ENCODE measurements at places on chromosomes 12 and 14. TPM values are rescaled to one million over a fixed set of nuclear protein-coding genes. Genes with fewer than 3 reads are reported as not detected.
A peak's percentile ranks its signal among the peaks of the same experiment; 100 is the strongest.

PPP1R1A gene
- total RNA-seq: 10.8 TPM

- no peak overlapping the region for H3K27ac ChIP-seq
- H3K4me1 ChIP-seq: peaks cover 32% of the 10 kb centered on the region
- no peak for DNase-seq
- H3K4me3 ChIP-seq: no peak overlapping the region
- no peaks in the 10 kb centered on the region for H3K27me3 ChIP-seq
Measured at GRCh38 chr12:120892265-120892664, 11.9 kb downstream of the SPPL3 start.

TMEM63C gene
- 27.0 TPM for total RNA-seq

ANKS1B gene
- 11.5 TPM for total RNA-seq

DNA sequence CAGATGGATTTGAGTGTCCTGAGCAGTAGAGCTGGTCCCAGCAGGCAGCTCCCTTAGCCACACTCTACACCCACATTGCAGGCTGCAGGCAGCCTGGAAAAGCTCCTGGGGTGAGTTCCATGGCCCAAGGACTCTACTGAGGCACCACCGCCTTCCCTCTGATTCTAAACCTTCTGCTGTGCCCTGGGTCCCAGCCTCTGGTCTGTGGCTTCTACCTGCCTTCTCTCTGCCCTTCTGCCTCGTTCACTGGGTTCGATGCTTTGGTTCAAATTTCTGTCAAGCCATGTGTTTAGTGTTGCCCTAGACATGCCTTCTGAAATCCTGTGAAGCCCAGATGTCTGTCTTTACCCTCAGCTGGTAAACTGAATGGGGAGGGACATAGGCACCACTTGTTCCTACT lies 1.5 kb upstream of the FGF6 start:
- H3K27me3 ChIP-seq: no peaks in the 10 kb centered on the region
- H3K27ac ChIP-seq: no peak overlapping the region
- no peak overlapping the region for H3K4me3 ChIP-seq
- H3K4me1 ChIP-seq: no peaks in the 10 kb centered on the region
- DNase-seq: no peak

GRCh38 chr12:107447336-107447735 lies 238.3 kb upstream of the PWP1 start:
- H3K27me3 ChIP-seq: no peaks in the 10 kb centered on the region
- no peaks in the 10 kb centered on the region for H3K36me3 ChIP-seq
- H3K4me1 ChIP-seq: no peaks in the 10 kb centered on the region
- no peak for DNase-seq

GRCh38 chr12:106329231-106329982 lies 26.9 kb downstream of the TCP11L2 start:
- H3K27me3 ChIP-seq: no peaks in the 10 kb centered on the region
- no peak overlapping the region for H3K4me3 ChIP-seq
- no peak for DNase-seq
- peaks cover 30% of the 10 kb centered on the region for H3K36me3 ChIP-seq
- H3K27ac ChIP-seq: peak overlapping the region; percentile 68

GRCh38 chr12:53625946-53626701 lies at the start of gene ATF7:
TSS of gene ATF7 (minus strand) at chr12:53626382. CDS start at chr12:53601000, 25,382 bp downstream.
- H3K4me1 ChIP-seq: peaks cover 49% of the 10 kb centered on the region
- H3K36me3 ChIP-seq: no peaks in the 10 kb centered on the region
- peak; percentile 99 for DNase-seq
- H3K4me3 ChIP-seq: peak within 1 kb of the TSS; percentile 78

GRCh38 chr12:51449580-51450246 lies 25.1 kb downstream of the SLC4A8 start:
- no peak overlapping the region for H3K4me3 ChIP-seq
- no peaks in the 10 kb centered on the region for H3K27me3 ChIP-seq
- no peak overlapping the region for H3K27ac ChIP-seq
- H3K4me1 ChIP-seq: no peaks in the 10 kb centered on the region

KIF26A gene
- total RNA-seq: 2.7 TPM

TAS2R43 gene
- total RNA-seq: 7.1 TPM

DNA sequence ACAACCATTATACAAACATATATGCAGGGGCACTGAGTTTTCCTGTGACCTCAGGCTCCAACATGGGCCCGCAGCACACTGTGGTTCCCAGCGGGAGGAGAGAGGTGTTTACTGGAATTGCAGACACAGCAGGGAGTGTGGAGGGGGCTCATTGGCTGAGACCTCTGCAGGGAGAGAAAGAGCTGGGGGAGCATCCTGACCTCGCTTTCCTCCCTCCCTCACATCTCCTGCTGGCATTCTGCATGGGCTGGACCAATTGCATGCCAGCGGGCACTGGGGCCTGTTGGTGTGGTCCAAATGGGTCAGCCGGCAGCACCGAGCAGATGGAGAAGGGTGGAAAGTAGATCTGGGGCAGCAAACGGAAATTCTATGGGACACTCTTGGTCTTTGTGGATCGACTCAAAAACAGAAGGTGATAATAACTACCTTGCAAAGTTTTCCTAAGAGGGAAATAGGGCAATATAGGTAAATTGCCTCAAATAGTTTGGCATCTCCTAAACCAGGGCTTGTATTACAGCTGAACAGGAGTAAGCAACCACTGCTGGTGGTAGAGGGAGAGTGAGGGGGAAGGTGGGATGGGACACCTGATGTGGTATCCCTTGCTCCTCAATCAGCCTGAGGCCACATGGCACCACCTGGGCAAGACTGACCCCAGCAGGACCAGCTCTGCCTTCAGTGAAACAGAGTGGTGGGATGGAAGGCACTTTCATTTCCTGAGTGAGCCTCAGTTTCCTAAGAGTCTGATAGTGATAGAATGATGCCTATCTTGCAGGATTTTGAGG lies 86.9 kb downstream of the NTF3 start:
- H3K4me1 ChIP-seq: no peaks in the 10 kb centered on the region
- H3K4me3 ChIP-seq: no peak overlapping the region
- H3K36me3 ChIP-seq: no peaks in the 10 kb centered on the region
- DNase-seq: no peak

GRCh38 chr12:93502802-93503623 lies 35.7 kb downstream of the MRPL42 start:
- H3K36me3 ChIP-seq: no peaks in the 10 kb centered on the region
- no peaks in the 10 kb centered on the region for H3K27me3 ChIP-seq
- DNase-seq: no peak
- H3K4me3 ChIP-seq: no peak overlapping the region

GRCh38 chr14:47919334-47919846 lies 244.0 kb upstream of the MDGA2 start:
- H3K36me3 ChIP-seq: no peaks in the 10 kb centered on the region
- H3K27ac ChIP-seq: no peak overlapping the region
- DNase-seq: no peak
- H3K27me3 ChIP-seq: no peaks in the 10 kb centered on the region
- H3K4me3 ChIP-seq: no peak overlapping the region
- no peaks in the 10 kb centered on the region for H3K4me1 ChIP-seq

SUSD6 gene
- total RNA-seq: 36.6 TPM

DNA sequence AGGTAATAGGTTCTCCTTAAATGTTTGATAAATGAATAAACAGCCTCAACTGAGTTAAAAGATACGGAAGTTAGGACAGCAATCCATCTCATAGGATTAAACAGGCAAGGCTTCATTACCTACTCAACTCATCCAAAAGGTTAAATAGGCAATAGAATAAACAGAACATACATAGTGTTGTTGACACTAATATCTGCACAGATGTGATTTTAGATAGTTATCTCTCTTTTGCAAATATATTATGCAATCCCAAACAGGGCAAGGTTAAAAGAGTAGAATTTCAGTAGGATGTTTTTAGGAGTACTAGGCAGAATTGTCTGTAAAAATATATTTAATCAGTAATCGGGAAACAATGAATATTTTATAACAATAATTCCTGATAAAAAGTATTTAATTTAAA lies 276.3 kb downstream of the CPNE8 start:
- H3K27me3 ChIP-seq: no peaks in the 10 kb centered on the region
- H3K27ac ChIP-seq: no peak overlapping the region
- H3K36me3 ChIP-seq: no peaks in the 10 kb centered on the region
- H3K4me1 ChIP-seq: no peaks in the 10 kb centered on the region

RDH5 gene
- 10.6 TPM for total RNA-seq

FAM90A1 gene
- total RNA-seq: not detected

FCF1 gene
- total RNA-seq: 11.0 TPM

DNA sequence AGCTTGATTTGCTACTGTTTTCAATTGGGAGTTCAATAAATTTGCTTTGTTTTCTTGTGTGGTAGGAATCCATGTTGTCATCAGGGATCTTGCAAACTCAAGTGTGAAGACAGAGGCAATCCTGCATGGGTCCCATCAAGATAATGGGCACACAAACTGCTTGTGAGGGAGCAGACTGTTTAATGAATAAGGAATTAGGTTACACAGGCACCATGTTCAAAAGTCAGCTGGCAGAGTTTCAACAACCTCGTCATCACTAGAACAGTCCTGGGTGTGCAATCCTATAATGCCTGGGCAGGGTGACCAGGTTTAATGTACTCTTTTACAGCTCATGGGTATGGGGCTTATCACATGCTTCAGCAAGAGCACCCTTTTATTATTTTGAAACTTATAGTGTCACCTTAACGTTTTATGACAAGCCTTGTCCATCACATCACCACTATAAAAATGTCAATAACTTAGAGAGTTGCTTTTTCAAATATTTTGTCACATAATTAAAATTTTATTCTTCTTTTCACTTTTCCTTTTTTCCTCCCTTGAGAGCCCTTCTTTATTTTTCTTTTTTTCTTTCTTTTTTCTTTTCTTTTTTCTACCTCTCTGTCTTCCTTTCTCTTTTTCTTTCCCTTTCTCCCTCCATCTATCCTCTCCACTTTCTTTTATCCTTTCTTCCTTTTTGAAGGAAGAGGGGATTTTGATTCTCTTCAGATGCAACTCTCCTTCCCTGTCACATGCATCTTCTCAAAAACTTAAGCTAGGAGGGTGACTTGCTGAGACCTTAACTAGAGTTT lies 252.2 kb upstream of the ATP2B1 start:
- no peak for DNase-seq
- no peaks in the 10 kb centered on the region for H3K36me3 ChIP-seq
- no peak overlapping the region for H3K27ac ChIP-seq
- H3K4me3 ChIP-seq: no peak overlapping the region
- H3K27me3 ChIP-seq: no peaks in the 10 kb centered on the region

- no peaks in the 10 kb centered on the region for H3K36me3 ChIP-seq
- H3K4me1 ChIP-seq: no peaks in the 10 kb centered on the region
- H3K27me3 ChIP-seq: no peaks in the 10 kb centered on the region
- no peak overlapping the region for H3K4me3 ChIP-seq
- no peak for DNase-seq
- no peak overlapping the region for H3K27ac ChIP-seq
Measured at GRCh38 chr14:52850451-52850909, 59.1 kb upstream of the GNPNAT1 start.

- no peaks in the 10 kb centered on the region for H3K27me3 ChIP-seq
- peaks cover 7% of the 10 kb centered on the region for H3K4me1 ChIP-seq
- no peak for DNase-seq
- H3K4me3 ChIP-seq: no peak overlapping the region
- H3K36me3 ChIP-seq: no peaks in the 10 kb centered on the region
Measured at GRCh38 chr14:103225476-103225875, 102.2 kb downstream of the TNFAIP2 start.

DNA sequence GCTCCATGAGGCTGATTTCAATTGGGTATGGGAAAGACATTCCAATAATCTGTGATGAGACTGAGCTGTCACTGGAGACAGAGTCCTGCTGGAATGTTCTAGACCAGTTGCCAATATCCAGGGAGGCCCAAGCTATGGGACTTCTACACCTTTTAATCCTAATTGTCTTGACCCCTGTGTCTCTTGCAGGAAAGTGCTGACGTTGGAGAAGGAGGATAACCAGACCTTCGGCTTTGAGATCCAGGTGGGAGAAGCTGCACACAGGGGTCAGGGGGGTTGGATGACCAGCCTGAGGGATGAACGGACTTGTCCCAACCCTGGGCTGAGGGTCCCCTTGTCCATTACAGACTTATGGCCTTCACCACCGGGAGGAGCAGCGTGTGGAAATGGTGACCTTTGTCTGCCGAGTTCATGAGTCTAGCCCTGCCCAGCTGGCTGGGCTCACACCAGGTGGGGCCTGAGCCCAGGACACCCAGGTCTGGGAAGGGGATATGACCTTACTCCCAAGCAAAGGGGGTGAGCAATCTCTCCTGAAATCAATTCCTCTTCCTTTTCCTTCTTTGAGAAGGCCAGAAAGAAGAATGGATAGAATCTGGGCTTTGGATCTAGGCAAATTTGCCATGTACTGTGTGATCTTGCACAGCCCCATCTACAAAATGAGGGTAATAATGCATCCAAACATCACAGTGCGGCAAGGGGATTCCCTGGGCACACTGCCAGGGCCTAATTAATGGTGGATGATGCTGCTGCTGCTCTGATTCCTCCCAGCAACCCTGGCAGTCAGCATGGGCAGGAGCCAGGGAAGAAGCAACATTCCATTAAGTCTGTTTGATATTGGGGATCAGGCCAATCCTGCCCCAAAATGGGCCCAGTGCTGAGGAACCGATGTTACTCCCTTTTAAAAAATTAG lies 4.2 kb downstream of the TAMALIN start:
- DNase-seq: no peak
- H3K27me3 ChIP-seq: no peaks in the 10 kb centered on the region
- peaks cover 64% of the 10 kb centered on the region for H3K4me1 ChIP-seq
- no peaks in the 10 kb centered on the region for H3K36me3 ChIP-seq
- H3K27ac ChIP-seq: peak overlapping the region; percentile 96
